ENCODE measurements at places on chromosomes 4 and X.
A peak's percentile ranks its signal among the peaks of the same experiment; 100 is the strongest.

- peak; percentile 67 for DNase-seq
These were observed 487 bp downstream of the HMGB2 start for GRCh38 chr4:173333658-173334084.

DNA sequence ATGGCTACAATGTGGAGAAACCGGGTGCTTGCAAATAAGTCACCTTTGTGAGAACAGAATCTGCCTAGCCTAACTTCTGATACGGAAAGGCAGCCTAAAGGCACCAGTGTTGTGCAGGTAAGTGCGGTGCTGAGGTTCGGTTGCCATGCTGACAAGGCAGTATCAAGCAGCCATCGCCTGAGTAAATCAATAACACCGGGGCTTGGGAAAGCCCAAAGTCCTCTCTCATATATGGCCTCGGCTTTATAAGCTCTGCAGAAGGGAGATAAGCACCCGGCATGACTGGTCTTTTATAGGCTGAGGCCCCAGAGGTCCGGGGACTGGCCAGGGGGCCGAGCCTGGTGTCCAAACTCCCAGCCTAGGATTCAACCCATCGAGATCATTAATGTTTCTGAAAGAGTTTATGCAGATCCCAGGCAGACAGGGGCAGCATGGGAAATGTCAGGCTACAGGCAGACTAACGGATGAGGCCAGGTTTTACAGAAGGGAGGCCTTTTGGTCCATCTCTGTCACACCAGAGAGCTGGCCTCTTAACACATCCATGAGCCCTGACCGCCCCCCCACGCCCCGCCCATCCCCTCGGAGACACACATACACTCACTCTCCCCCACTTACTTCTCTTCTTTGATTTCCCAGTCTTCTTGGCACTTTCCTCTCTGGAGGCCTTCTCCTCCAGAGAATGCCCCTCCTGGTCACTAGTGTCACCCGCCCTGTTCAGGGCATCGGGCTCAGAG lies 38.5 kb downstream of the ELF4 start:
- DNase-seq = no peak

DNA sequence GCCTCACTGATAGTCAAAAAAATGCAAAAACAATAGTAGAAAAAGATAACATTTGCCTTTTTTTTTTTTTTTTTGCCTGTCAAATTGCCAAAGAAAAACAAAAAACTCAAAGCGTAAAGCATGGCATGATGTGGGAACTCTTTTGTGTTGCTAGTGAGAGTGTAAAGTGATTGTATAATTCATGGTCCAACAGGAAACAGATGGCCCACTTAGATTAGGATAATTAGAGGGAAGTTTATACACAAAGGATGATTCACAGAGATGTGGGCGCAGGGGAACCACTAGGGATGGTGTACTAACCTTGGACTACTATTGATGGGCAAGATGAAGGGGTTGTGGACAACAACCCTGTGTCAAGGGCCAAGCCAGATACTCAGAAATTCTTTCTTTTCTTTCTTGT lies 16.4 kb downstream of the MCUB start:
- no peak for DNase-seq

GRCh38 chr4:99848591-99849001 lies 32.0 kb downstream of the DAPP1 start:
- DNase-seq = no peak

DNA sequence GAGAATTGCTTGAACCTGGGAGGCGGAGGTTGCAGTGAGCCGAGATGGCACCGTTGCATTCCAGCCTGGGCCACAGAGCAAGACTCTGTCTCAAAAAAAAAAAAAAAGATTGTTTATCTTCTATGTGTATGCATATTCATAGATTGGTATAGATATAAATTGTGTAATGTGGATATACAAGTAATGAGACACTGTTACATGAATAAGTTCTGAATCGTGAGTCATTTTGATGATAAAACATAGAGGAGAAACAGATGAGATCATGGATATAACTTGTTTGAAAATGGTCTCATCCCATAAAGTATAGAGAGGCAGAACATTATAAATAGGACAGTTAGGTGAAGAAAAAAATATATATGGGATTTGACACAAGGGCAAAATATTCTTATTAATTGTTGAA lies 628.0 kb downstream of the IL1RAPL1 start:
- no peak for DNase-seq
